ENCODE measurements at places on chromosomes 2 and 18.

- DNase-seq, result no peak
Observed at GRCh38 chr2:147442816-147443215, 402.0 kb upstream of the ACVR2A start.

DNA sequence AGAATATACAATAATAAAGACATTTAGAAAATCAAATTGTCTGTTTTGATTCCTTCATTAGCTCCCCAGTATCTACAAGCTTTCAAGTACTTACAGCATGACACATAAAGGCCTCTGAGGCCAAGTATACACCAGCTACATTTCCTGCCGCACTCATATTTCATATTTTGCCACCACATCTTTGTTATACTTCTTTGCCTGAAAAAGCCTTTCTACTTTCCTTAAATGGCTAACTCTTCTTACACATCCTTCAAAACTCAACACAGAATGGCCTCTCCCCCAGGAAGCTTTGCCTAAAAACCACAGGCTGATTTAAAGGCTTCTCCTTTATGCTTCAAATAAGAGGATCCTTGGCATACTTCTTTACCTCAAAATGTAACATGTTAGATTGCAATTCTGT lies 4.5 kb downstream of the STK17B start:
- DNase-seq, result no peak

DNA sequence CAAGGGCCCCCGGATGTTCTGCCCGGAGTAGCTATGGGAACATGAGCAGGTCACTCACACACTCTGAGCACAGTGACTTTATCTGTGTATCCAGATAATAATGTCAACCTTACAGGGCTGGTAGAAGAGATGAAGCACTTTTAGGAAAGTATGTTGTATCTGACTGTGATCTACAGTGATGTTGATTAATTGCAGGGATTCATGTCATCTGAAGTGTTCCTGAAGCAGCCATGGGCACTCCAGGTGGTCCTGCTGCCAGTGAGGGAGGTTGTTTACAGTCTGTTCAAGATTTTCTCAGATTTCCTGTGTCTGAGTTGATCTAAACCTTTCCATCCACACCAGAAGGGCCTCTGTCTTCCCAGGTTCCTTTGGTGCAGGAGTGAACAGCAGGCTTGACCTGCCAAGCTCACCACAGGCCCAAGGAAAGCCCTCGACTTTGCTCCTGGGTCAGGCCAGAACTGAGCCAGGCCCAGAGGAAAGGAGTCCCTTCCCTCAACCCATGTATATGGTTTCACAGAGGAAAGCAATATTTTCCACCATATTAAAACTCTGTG lies 28.0 kb downstream of the KIAA2012 start:
- DNase-seq, result no peak

GRCh38 chr2:20106746-20107145 lies 55.3 kb upstream of the LAPTM4A start:
- no peak for DNase-seq

DNA sequence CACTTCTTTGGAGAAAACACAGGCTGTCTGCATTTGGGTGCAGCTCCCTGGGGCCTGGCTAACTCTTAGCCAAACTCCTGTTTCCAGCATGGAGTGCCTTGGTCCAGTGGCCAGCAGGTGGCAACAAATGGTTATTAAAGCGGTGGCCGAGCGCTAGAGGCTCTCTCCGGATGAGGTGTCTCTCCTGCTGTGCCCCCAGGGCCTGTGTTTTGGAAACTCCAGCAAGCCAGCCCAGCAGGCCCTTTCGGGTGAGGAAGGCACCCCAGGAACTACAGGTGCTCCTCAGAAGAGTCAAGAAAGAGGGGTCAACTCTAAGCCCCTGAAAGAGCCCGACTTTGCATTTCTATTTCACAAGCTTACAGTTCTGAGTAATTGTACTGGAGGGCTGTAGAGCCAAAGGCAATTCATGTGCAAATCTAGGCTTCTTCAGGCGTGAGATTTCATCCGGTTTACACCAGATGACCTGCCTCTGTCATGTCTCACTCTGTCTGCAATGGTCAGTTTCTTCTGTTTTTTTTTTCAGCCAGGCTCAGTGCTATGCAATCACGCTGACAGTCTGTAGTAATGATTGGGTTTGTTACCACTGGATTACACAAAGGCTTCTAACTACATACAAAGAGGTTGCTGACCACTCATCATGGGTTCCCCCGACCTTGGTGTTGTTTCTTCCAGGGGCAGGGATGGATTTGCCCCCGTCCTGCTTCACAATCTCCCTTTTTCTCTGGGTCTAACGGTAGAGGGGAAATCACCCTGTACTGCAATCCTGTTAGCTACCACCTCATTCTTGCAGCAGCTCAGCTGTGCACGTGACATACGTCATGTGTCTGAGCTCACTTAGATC lies 7.6 kb upstream of the CHRNA1 start:
- peak; percentile 30 for DNase-seq

DNA sequence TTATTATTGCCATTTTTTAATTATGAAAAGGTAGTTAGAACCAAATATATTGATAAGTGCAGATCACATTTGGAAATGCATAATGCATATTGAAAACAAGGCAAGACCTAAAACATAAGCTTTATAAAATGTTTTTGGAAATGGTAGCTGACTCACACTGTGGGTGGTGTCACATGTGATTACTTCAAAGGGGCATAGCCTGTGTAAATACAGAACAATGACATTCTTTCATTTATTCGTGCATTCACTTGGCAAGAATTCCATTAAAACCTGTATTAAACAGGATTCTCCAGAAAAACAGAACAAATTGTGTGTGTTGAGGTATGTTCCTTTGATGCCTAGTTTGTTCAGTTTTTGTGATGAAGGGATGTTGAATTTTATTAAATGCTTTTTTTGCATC lies 427.3 kb upstream of the ST6GAL2 start:
- no peak for DNase-seq

DNA sequence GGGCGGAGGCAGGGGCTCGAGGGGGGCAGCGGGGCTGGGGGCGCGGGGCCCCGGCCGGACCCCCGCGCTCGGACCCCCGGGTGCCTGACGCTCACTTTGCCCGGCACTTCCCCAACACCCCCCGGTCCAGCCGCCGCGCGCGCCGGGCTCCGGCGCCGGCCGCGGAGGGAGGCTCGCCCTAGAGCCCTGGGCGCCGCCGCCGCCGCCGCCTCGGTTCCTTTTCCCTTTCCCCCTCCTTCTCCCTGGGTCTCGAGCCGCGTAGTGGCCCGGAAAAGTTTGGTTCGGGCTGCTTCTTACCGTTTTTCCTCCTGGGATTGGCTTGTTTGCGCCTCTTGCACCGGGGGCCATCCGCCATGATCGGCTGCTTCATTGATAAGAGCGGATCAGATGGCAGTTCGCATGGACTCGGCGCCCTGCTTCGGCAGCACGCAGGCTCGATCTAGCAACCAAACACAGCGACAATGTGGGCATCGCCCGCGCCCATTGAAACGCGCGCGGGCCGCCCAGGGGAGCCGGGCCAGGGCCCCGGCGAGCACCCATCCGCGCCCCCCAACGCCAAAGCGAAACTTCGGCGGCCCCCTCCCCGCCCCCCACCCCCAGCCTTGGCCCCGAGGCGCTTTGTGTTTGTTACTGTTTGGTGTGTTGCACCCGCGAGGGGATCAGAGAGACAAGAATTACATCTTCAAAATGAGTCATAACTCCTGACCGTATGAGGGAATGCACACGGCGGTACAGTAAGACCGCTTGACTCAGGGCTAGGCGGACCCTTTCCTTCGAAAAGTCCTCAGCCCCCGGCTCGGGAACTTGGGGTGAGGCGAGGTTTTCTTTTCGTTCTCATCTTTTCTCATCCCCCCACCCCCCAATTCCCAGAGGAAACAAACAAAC lies 2.7 kb downstream of the ZEB2 start:
- DNase-seq, result peak; percentile 46

GRCh38 chr2:64859312-64860212 lies 129.6 kb upstream of the SLC1A4 start:
- DNase-seq, result peak; percentile 58

- DNase-seq, result no peak
Observed at GRCh38 chr2:99868260-99868659, 274.1 kb downstream of the AFF3 start.

- DNase-seq, result no peak
Observed at GRCh38 chr18:54812885-54813284, 15.4 kb upstream of the RAB27B start.

- no peak for DNase-seq
Observed at GRCh38 chr2:173109253-173110188, 33.9 kb downstream of the MAP3K20 start.

- DNase-seq, result no peak
Observed at GRCh38 chr2:18410543-18410942, 149.9 kb downstream of the RDH14 start.

DNA sequence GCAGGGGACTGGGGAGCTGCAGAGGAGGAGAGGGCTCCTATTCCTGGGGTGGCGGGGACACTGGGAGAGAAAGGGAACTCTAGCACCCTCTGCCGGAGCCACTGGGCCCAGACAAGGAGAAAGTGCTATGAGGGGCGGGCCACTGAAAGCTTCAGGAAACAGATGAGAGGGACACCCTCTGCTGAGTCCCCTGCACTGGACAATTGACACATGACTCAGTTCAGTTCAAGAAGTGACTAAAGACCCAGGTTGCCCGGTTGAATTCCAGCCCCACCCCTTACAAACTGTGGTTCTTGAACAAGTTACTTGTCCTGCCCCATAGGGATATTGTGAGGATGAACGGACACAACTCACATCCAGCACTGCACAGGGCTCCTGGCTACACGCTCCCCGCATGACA lies 5.0 kb downstream of the RUFY4 start:
- peak; percentile 45 for DNase-seq
